ENCODE measurements at places on chromosomes 5 and 9.

DNA sequence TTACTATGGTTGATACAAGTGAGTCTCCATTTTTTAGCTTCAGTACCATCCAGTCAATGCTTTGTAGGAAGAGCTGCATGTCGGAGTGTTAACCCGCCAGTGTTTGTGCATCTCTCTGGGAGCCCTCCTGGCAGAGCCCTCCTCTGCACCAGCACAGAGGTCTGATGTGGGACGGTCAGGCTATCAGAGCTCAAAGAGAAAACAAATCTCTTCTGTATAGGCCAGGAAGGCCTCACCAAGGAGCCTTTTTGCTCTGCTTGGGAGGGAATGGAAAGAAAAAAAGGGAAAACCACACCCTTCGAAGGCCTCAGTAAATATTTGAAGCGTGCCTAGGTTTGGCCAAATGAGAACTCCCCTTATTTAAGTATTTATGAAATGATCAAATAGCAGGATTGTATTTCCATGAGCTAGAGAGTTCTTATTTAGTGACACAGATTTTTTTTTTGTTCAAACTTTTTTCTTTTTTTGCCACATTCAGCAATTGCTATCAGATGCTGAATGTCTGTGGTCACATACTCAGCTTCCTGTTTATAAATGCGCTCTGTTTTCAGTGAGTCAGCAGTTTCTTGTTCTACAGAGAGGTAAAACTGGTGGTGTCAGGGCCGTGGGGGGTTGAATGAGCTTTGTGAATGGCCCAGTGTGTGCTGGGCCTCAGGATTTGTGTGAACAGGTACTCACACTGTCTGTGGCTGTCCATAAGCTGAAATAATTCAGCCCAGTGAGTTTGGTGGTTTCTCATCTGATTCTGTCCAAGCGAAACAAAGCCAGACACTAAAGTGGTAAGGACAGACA lies 226.6 kb downstream of the SNX18 start:
- DNase-seq, result peak; percentile 13

- DNase-seq, result no peak
These were observed 74.5 kb downstream of the CDKN2A start for GRCh38 chr9:21919377-21920362.

- no peak for DNase-seq
These were observed 656.8 kb upstream of the DMAC1 start for GRCh38 chr9:8456344-8456743.

GRCh38 chr5:178106086-178106485 lies 7.2 kb upstream of the N4BP3 start:
- DNase-seq, result no peak

DNA sequence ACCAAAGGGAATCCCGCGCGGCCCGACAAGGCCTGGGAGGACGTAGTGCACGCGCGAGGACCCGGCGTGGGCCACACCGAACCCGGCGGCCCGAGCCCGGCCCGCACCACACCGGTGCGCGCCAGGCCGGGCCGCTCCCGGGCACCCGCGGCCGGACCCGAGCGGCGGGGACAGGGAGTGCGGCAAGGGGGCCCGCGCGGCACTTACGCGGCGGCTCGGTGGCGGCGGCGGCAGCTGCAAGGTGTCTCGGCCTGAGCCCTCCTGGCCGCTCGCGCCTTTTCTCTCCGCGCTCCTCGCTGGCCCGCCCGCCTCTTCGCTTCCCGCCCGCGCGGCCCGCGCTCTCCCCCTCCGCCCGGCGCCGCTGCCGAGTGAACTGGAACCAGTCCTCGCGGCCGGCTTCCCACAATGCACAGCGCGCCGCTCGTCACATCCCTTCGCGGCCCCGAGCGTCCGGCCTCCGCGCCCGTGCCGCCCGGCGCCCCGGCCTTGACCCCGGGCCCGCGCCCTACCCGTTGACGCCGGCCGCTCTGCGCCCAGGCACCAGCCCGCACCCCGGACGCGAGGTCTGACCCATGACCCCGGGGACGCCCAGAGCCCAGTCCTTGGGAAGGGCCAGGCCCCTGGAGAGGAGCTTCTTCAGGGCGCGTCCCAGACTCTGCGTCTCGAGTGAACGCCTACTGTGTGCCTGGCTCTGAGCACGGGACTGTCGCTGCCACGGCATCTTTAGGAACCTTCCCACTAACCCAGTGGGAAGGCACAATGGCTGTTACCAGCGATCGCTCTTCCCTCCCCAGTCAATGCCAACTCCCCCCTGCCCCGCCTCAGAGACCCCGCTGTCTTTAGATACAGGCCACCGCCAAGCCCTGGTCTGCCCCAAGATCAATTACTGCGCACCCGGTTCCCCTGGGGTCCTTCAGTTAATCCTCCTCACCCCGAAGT lies at the start of gene MACROH2A1:
Gene MACROH2A1, minus strand, starts transcription at position 377 of the 939 bp plus-strand sequence. CDS start 10,138 bp downstream, outside the sequence.
- peak; percentile 72 for DNase-seq

- DNase-seq, result no peak
These were observed 68.1 kb downstream of the GDNF start for GRCh38 chr5:37771731-37772130.

DNA sequence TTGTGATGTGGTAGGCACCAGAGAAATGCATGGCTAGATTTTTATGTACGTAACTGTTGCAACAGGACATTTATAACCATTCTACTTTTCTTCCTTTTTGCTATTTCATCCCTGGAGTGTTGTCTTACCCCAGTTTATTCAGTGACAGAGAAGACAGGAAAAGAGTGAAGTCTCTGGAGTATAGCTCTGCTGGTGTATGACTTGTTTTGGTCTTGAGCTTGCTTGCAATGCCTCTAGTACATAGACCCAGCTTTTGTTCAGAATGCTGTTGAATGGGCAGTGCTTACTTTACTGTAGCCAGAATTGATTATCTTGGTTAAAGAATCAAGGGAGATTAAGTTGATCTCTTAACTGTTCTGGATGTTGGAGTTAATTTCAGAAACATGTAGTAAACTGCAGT lies 94.3 kb downstream of the PBX3 start:
- DNase-seq, result no peak

- no peak for DNase-seq
These were observed 154.0 kb downstream of the RGS3 start for GRCh38 chr9:113617550-113617949.

- DNase-seq, result no peak
These were observed 1.7 kb upstream of the ACSL6 start for GRCh38 chr5:132013006-132013689.

DNA sequence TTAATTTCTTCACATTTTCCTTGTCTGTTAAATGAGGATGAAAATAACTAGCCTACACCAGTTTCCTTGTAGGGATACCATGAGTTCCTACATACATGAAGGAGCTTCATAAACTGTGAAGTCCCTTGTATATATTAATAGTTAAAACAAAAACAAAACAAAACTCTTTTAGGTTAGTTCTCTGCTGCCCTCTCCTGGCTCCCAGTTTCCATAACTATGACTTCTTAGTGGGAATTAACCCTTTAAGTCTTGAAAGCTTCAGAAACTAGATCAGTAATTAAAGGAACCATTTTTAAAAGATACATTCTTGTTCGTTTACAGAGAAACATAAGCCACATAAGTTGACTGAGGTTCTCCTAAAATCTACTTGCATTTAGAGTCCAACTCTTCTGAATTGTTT lies 500.0 kb upstream of the C9orf72 start:
- no peak for DNase-seq

DNA sequence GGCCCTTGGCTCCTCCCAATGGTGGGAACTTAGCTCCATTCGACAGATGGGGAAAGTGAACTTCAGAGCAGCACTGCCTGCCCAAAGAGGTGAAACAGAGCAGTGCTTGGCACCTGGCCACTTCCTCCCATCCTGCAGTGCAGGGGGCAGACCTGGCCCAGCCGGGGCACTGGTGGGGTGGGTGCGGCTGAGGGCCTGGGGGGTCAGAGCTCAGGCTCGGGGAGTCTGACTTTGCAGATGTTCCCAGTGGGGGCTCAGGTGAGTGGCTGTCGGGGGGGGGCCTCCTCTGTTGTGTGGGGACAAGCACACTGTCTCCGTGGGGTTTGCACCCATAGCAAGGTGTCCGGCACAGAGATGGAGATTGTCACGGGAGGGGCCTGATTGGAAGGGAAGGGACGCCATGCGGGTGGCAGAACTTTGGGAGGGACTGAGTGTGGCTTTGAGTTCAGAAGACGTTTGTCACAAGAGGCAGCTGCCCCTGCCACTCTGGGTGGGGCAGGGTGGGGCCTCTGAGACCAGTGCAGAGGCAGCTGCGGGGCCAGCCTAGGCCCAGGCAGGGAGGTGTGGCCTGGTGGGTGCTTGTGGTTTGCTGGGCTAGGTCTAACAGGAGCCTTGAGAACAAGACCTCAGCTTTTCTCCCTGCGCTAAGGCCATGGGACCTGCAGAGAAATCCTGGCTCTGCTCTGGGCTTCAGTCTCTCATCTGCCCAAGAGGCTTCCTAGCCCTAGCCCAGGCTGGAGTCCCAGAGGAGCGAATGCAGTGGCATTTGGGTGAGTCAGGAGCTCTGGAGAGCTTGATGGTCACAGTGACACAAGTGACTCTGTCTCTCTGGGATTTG lies 2.5 kb downstream of the MYMK start:
- DNase-seq, result no peak

DNA sequence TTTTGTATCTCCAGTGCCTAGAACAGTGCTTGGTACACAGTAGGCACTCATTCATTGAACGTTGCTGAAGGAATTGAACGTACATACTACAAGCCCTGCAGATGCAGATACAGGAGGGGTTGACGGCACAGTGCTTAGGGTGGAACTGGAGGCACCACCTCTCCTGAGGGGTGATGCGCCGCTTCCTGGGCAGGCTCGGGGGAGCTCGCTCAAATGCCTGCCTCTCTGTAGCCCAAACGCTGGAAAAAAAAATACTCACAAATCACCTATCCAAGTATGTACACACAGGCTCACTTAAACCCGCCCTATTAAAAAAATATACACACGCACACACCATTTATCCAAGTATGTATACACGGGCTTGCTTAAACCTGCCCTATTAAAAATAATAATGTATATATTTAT lies 536 bp upstream of the COMMD10 start:
- no peak for DNase-seq

DNA sequence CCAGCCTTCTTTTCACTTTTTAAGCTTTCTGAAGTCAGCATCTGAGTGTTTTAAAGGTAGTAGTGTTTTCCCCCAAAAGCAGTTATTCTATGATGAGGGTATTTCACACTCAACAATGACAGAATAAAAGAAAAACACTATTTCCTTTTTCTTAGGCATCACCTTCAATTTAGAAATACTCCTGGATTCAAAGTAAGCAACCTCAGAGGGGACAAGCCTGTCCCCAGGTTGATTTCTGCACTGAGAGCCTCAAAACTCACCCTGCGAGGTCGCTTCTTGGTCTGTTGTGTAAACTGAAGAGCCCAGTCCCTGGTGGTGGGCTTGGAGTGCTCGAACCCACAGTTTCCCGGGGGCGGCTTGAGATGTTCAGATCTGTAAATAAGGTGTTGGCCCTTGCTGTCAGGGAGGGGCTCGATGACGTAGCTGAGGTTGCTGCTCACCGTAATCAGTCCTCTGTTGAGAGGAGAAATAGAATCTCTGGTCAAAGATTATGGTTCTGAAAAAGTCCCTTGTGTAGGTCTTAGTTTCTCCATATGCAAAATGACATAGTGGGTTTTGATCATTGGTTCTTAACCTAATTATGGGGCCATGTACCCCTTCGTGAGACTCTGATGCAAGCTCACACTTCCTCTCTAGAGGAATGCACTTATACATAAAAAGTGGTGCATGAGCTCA lies 55.9 kb downstream of the ADAM19 start:
- no peak for DNase-seq

All from activated T-helper 9 cell treated with anti-CD3 and anti-CD28 coated beads, Interleukin-2, amount 50 U/mL, for 16 hours (primary cell).